GM20000 (cell line): ENCODE measurements at places on chromosomes 7 and 10.

DNA sequence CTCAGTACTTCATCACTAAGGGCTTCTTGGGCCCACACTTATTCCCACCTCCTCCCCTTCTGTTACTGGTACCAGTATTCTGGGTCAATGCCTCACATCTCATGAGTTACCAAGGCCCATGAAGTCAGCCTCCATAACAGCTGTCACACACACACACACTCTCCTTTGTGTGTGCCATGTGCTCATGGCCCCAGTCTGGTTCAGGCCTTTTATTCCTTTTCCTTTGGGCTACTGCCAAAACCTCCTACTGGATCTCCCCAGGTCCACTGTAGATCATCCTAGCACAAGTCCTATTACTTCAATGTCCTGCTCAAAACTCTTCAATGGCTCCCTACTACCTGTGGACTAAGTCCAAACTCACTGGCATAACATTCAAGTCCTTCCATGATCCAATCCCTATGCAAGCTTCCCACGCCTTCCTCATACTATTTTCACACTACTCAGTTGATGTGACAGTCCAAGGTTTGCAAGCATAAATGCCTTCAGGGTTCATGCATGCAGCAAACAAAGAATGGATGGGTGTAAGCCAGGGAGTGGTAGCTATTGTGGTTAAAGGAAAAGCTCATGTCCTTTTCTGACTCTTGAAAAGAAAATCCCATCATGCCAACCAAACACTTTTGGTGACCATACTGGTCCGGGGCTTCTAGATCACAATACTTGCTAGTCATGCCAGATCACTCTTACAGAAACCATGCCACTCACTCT is 68.1 kb downstream of the CCDC6 start:
- no peak for DNase-seq

DNA sequence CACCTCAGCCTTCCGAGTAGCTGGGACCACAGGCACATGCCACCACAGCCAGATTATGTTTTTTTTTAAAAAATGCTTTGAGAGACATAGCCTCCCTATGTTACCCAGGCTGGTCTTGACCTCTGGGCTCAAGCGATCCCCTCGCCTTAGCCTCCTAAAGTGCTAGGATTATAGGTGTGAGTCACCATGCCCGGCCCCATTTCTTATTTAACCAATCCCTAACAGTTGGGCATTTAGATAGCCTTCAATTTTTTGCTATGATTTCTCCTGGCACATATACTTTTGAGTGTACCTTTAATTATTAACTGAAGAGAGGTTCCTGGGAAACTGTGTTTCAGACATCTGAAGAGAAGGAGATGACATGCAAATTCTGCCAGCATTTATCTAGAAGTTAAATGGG is 22.6 kb upstream of the AUTS2 start:
- DNase-seq, result no peak

DNA sequence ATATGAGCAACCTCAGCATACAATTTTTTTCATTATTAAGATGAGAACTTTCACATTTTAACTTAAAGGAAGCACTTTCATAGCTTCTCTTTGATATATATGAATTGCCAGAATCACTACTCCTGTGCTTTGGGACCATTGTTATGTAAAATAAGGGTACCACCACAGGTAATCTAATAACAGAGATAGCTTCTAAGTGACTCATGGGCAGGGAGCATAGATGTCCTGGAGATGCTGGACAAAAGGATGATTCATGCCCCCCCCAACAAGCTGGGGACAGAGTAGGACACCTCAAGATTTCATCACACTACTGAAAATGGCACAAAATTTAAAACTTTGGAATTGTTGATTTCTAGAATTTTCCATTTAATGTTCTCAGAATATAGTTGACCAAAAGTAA is 641.1 kb downstream of the PCDH15 start:
- no peak for DNase-seq

DNA sequence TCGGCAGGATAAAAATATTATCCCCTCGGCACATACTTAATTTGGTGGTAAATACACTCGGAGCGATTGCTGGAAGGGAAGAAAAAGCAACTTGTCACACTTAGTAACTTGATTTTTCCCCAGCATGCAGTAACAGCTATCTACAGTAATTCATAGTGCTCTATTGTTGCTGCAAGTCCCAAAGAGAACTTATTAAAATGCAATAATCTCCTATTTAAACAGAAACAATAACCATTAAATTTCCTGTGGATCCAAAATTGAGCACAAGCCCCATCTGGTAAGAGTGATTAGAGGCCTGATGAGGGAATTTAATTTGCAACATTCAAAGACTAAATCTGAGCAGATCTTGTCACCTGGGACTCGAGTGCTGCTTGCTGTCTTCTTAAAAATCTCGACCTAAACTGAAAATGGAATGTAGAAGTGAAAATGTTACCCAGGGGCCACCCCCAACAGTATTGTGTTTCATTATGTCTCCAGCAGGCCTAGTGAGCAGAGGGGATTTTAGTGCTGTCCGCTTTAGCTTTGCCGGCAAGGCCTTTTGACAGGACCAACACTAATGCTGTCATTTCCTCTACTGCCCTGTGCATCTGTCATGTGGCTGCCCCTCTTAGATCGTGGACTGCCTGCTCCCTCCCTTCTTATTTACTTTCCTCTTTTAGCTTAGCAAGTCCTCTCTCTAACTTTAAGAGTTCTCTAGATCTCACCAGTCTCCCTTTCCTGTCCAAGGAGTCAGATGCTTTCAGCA is 639.7 kb downstream of the AUTS2 start:
- peak; percentile 72 for DNase-seq

- peak; percentile 83 for DNase-seq
These were observed 72.7 kb downstream of the ELFN1 start for GRCh38 chr7:1742555-1743303.
